ENCODE measurements at places on chromosomes 2 and 18.

DNA sequence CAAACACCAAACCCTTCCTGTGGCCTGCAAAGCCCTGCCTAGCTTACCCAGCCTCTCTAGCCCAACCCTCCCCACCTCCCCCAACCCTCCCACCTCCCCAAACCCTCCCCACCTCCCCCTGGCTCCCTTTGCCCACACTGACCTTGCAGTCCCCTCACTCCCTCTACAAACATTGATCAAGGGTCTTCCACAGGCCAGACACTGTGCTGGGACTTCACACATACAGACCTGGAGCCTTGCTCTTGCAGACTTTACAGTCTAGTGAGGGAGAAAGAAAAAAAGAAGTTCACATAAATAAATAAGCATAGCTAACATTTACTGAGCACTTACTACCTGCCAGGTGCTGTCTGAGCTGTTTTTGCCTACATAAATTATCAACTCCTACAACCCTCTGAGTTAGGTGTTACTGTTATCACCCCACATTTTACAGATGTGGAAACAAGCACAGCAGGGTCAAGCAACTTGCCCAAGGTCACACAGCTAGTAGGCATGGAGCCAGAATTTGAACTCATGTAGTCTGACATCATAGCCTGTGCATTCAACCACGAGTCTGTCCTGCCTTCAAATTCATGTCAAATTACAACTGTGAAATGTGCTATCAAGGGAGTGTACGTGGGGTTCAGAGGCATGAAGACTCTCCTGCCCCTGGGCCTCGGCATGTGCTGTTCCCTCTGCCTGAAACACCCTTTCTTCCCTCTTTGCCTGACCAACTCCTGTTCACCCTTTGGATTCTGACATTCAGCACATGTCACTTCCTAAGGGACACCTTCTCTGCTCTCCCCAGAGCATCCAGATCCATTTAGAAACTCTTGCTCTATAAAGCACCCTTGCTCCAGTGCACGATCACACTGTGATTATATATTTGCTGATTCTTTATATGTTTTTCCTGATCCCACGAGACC, 209.9 kb downstream of the TNS1 start:
- peak; percentile 4 for DNase-seq

- no peak for DNase-seq
These were observed 5.4 kb downstream of the PDK1 start for GRCh38 chr2:172561270-172561669.

DNA sequence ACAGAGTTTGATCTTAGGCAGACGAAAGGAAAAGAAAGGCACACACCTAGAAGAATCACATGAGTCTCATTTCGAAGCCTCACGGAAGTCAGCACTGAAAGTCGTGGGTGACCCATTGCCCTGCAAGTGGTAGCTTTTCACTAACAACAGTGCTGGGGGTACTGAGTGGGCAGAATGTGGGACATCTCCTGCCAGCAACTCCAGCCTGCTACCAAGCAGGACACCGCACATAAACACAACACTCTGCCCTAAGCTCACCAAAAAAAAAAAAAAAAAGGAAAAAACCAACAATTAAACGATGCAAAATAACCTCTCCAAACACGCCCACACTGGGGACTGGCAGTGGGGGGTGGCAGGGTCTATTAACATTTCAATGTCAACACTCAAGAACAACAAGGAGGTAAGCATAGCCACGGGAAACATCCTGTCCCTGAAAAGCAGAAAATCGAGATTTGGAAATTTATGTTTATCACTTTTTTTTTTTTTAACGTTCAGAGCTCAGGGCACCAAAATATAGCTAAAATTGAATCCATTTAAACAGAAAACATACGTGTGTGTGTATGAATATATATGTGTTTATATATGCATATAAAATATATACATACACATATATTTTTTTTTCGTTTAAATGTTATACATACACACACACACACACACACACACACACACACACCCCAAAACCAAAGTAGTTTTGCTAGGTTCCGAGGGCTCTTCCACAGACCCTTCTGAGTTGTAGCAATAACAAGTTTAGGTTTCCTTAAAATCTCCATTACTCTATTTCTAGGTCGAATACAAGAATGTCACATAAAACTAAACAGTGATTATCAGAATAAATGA, 2.2 kb downstream of the INO80D start:
- peak; percentile 42 for DNase-seq

- DNase-seq: no peak
These were observed 814.2 kb downstream of the LRP1B start for GRCh38 chr2:141316606-141317005.

DNA sequence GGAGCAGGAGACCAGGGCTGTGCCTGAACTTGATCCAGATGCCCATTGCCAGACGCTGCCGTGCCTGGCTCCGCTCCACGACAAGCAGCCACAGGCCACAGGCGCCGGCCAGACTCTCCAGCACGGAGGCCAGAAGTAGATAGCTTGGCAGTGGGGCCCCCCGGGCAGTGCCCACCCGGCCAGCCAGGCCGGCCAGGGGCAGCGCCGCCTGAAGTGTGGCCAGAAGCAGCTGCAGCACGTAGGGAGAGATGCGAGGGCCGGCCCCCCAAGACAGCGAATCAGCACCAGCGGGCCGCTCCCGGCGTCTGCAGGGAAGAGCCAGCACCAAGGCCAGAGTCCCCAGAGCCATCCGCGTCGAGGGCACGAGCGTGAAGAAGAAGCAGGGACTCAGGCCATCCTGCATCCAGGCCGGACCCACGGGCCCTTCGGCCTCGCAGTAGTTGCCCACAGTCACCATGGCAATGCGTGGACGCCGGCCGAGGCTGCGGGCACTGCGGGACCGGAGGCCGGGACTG, 484 bp downstream of the ABCB6 start:
- DNase-seq: peak; percentile 58

- no peak for DNase-seq
These were observed 264.7 kb downstream of the CCDC85A start for GRCh38 chr2:56448403-56449001.

- DNase-seq: no peak
These were observed 87.0 kb upstream of the ITGA6 start for GRCh38 chr2:172340394-172340793.

GRCh38 chr2:216733046-216733445, 37.7 kb upstream of the IGFBP5 start:
- no peak for DNase-seq

DNA sequence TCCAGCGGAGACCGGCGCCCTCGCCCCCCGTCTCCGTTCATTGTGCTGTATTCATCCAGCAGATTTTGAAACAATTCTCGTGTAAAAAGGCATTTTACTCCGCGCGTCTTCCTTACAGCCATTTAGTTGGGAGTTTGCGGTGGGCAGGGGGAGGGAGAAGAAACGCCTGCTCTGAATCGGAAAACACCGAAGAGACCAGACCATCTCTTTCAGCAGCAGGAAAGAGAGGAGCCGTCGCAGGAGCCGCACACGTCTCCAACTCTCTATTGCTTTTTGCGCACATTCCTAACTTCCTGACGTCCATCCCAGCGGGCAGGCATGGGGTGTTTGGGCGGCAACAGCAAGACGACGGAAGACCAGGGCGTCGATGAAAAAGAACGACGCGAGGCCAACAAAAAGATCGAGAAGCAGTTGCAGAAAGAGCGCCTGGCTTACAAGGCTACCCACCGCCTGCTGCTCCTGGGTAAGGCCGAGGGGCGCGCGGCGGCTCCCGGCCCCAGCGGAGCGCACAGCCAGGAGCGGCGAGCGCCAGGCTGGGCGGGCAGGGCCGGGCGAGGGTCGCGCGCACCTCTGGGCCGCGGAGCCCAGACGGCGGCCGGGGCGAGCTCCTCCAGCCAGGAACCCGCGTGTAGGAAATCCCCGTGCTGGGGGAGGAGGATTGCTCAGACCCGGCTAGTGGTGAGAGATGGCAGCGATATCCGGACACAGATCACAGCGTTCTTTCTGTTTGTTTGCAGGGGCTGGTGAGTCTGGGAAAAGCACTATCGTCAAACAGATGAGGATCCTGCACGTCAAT, 63.2 kb downstream of the GNAL start:
- DNase-seq: peak; percentile 73

GRCh38 chr18:3234457-3234856, 13.1 kb upstream of the MYL12A start:
- DNase-seq: no peak

- DNase-seq: no peak
These were observed 1.7 kb downstream of the RNU4ATAC start for GRCh38 chr2:121532347-121532766.

Measured in GM13977 (cell line).